ENCODE measurements at places on chromosomes 3 and 15.

DNA sequence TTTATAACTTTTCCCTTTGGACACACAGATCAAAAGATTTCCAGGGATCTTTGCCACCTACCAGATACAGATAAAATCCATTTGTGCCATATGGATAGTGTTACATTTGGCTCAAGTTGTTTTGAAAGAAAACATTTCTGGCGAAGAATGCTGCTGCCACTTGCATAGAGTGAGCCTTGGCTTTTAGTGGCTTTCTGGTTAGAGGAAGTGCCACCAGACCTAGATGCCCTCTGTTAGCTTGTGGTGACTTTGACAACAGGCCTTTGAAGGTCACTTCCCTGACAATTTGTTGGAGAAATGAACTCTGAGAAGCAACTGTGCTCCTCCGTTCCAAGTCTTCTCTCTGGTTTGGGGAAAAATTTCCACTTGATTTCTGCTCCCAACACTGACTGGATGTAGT lies 158.0 kb downstream of the CHST2 start:
- DNase-seq, result no peak

DNA sequence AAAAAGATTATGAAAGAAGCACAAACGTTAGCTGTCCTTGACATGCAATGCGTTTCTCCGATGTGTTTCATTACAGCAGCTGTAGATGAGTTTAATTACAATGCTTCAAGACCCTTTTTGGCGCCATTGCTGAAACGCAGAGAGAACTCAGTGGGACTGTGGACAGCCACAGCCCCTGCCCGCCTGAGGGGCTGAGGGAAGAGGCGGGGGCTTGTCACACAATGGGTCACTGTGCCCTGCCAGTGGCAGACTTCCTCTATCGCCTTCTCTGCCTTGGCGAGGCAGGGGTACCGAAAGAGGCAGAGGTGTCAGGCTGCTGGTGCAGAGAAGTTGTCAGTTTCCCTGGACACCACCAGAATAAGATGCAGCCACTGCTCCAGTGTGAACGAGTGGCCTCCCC lies 252.0 kb downstream of the NR2F2 start:
- DNase-seq, result no peak

DNA sequence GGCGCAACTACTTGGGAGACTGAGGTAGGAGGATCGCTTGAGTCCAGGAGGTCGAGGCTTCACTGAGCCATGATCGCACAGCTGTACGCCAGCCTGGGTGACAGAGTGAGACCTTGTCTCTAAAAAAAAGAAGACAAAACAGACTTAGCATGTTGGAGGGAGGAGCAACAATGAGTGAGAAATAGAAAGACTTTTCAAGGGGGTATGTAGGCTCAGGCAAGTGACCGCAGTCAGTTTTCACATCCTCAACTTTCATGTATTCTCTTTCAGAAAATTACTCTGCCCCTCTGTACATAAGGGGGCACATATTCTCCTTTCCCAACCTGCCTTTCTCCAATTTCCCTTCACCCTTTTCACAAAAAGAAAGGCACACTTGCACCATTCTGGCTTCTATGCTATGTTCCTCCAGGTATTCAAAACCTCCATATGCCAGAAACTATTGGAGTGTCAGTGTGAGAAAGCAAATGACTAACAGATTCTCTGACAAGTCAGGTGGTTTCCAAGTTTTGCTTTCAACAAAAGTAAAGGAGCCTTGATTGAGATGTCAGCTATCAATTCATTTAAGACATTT lies 7.6 kb downstream of the NSUN3 start:
- DNase-seq, result no peak

GRCh38 chr15:41773729-41774061 lies 589 bp upstream of the MAPKBP1 start:
- DNase-seq, result no peak

DNA sequence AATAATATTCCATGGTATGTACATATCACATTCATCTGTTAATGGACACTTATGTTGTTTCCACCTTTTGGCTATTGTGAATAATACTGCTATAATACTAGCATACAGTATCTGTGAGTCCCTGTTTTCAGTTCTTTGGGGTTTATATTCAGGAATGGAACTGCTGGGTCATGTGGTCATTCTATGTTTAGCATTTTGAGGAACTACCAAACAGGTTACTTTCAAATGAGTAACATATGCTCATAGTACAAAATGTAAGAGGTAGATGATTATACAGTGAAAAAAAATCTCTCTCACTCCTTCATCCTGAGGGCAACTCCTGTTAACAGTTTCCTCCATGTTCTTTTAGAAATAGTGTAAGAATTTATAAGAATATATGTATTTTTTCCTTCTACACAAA lies 162.2 kb downstream of the PLD1 start:
- no peak for DNase-seq

DNA sequence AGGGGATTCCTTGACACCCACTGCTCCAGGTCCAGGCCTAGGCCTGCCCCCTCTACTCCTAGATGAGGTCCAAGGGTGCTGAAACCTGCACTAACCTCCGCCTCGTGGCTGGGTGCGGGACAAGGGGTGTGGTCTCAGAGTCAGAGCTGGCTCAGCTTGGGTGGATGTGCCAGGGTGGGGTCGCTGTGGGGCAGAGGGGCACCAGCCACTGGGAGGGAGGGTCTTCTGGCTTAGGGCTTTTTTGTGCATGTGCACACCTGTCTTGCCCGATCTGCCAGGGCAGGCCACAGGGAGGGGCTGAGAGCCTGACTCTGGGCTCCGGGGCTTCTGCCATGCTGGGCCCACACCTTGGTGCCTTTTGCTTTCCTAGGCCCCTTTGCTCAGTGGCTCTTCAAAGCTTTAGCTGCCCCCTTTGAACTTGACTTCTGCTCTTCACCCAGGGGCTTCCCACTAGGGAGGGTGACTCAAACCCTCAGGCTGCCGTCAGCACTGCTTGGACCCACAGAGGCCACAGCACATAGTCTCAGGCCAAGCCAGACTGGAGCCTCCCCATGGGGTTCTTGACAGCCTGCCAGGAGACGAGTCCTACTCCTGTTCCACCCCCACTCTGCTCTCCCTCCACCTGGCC lies 73.0 kb downstream of the KLF13 start:
- no peak for DNase-seq

DNA sequence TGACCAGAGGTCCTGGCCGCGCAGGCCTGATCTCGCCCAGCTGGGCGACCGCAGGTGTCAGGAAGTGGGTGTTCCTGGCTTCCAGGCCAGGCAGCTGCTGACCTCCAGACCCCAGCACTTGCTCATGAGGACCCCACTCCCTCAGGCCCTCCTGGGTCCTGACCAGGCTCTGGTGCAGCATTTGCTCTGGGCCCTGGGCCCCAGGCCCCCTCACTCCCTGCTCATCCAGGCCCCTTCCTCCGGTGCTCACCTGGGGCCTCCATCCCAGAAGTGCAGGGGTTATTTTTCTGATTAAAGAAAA lies 7.7 kb upstream of the ROPN1B start:
- no peak for DNase-seq

GRCh38 chr3:112353365-112353764 lies 20.4 kb downstream of the CD200 start:
- no peak for DNase-seq
